BJ (cell line): ENCODE measurements at places on chromosomes 1 and 21. TPM values are rescaled to one million over a fixed set of nuclear protein-coding genes. Genes with fewer than 3 reads are reported as not detected.

The OR2T8 gene
- polyA plus RNA-seq: not detected in 2 replicates

The TRNP1 gene
- polyA plus RNA-seq: 68.9 and 75.4 TPM in 2 replicates

The CADM3 gene
- polyA plus RNA-seq: 0.07 TPM in 1 of 2 replicates, not detected in the other

The FAM78B gene
- polyA plus RNA-seq: 0.09 and 0.25 TPM in 2 replicates

The ABCD3 gene
- 7.3 and 17.7 TPM in 2 replicates for polyA plus RNA-seq

The CELA2A gene
- not detected in 2 replicates for polyA plus RNA-seq

The CACHD1 gene
- 3.0 and 3.7 TPM in 2 replicates for polyA plus RNA-seq

The PLA2G2C gene
- polyA plus RNA-seq: not detected in 2 replicates

The KRTAP10-9 gene
- polyA plus RNA-seq: not detected in 2 replicates
